Stimulated activated CD4-positive, alpha-beta T cell treated with anti-CD3 and anti-CD28 coated beads, Interleukin-2, amount 100 ng/mL, for 24 hours (primary cell): ENCODE measurements at places on chromosomes 2 and 18.

- no peak for DNase-seq
Measured at GRCh38 chr18:58788470-58788869, 76.2 kb upstream of the ZNF532 start.

- no peak for DNase-seq
Measured at GRCh38 chr2:86446060-86446459, 4.9 kb downstream of the KDM3A start.

DNA sequence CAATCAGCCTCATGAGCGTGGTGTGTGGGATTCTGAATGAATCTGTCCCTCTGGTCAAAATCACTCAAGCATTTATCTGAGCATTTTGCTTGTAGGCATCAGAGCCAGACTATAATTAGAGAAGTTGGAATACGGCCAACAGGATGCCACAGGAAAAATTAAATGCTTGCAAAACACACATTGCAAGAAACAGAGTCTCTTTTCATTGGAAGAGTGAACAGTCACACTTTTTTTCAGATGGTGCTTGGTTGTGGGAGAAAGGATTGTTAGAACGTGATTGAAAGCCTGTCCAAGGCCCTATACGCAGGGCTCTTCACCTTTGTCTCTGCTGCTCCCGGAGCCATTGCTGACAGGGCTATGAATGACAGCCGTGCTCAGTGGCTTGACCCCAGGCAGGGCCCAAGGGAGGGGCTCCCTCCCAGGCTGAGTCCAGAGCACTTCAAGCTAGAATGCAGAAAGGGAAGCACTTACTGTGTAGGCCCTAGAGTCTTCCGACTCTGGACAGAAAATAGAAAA lies 59.8 kb downstream of the SNTG2 start:
- DNase-seq: no peak

DNA sequence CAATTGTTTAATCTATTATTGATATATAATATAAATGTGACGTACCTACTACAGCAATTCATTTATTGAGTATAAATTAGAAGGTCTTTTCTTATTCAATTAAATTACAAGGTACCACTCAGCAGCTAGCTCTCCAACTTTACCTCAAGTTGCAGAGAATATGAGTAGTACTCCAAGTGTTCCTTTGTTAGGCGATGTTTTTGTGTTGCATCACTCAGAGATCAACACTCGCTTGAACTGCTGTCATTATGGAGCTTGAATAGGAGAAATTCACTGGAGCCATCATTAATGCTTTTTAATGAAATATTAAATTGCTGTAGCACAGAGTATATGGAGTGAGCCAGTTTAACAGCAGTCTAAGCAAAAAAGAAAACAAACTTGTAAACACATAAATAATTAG lies 320.0 kb downstream of the FSIP2 start:
- no peak for DNase-seq

- no peak for DNase-seq
Measured at GRCh38 chr2:136324966-136325365, 207.0 kb upstream of the CXCR4 start.

DNA sequence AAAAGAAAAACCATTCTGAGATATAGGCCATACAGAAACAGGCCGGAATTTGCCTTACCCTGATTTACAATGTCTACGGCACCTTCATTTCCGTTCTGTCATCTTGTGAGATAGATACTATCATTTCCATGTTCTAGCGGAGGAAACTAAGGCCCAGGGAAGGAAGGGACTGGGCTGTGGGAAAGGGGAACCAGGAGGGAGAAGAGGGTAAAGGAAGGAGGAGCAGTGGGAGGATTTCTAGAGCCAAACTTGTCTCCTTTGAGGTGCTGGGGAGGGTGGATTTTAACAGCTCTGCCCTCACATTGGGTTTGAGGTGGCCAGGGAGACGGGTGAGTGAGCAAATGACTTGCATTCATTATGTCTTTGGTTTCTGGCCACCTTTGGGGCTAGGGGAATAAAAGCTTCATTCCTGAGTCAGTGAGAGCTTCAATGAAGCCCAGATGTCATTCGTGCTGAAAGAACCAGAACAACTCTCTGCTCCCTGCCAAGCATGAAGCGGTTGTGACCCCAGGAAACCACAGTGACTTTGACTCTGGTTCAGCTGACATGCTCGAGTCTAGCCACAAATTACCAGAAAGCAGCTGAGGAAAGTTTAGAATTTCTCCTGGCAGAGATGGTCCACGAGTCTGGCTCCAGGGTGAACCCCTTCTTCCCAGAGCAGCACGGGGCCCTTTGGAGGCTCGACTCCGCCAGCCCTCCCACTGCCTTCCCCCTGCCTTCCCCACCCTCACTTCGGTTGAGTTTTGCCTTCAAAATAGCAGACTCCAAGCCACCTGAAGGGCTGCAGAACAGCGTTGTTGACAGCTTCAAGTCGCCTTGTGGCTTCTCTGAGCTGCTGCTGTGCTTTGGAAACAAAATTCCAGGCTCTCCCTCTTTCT lies 3.8 kb downstream of the ACTG2 start:
- no peak for DNase-seq
